ENCODE measurements at places on chromosomes 2 and 18. TPM values are rescaled to one million over a fixed set of nuclear protein-coding genes. Genes with fewer than 3 reads are reported as not detected.

TACR1 gene
- total RNA-seq, result not detected

- H3K27me3 ChIP-seq, result no peaks in the 10 kb centered on the region
- H3K27ac ChIP-seq, result no peak overlapping the region
- H3K4me1 ChIP-seq, result peaks cover 23% of the 10 kb centered on the region
- peaks cover 38% of the 10 kb centered on the region for H3K36me3 ChIP-seq
- H3K4me3 ChIP-seq, result no peak overlapping the region
- DNase-seq, result no peak
Measured at GRCh38 chr2:178426388-178426787, 24.6 kb downstream of the PRKRA start.

C2orf80 gene
- not detected for total RNA-seq

- no peak overlapping the region for H3K27ac ChIP-seq
- no peaks in the 10 kb centered on the region for H3K27me3 ChIP-seq
- no peaks in the 10 kb centered on the region for H3K4me1 ChIP-seq
- no peak overlapping the region for H3K4me3 ChIP-seq
Measured at GRCh38 chr18:26648509-26649192, 100.3 kb upstream of the KCTD1 start.

GRCh38 chr18:66438711-66439536, 165.0 kb downstream of the CDH19 start:
- no peak overlapping the region for H3K4me3 ChIP-seq
- H3K27ac ChIP-seq, result no peak overlapping the region
- DNase-seq, result no peak
- no peaks in the 10 kb centered on the region for H3K36me3 ChIP-seq
- no peaks in the 10 kb centered on the region for H3K4me1 ChIP-seq

DNA sequence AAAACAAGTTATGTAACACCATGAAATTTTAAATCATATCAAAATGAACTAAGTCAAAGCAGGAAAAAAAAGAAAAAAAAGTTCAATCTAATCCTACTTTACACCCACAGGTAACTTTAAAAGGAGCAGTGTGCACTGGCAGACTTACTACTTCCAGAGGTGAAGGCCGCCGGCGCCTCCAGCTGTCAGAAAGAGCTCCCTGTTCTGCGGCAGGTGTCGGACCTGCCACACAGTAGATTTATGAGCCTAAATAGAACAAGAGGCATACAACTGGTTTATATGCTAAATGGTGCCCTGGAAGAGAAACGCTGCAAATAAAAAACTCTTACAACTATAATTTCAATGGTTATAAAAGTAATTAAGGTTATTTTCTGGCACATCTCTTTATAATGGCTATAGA, 23.1 kb upstream of the PNO1 start:
- no peaks in the 10 kb centered on the region for H3K27me3 ChIP-seq
- H3K4me3 ChIP-seq, result no peak overlapping the region
- H3K27ac ChIP-seq, result no peak overlapping the region
- peaks cover 4% of the 10 kb centered on the region for H3K36me3 ChIP-seq

GRCh38 chr2:46333912-46334311, 36.7 kb downstream of the EPAS1 start:
- H3K27me3 ChIP-seq, result no peaks in the 10 kb centered on the region
- no peaks in the 10 kb centered on the region for H3K36me3 ChIP-seq
- no peak for DNase-seq
- peaks cover 12% of the 10 kb centered on the region for H3K4me1 ChIP-seq

GRCh38 chr2:6957910-6958615, 40.9 kb downstream of the RNF144A start:
- H3K27me3 ChIP-seq, result 0 out of 2 replicates have a peak, but pooled peaks cover 4% of the 10 kb centered on the region
- no peak overlapping the region for H3K27ac ChIP-seq
- no peaks in the 10 kb centered on the region for H3K36me3 ChIP-seq

PIEZO2 gene
- total RNA-seq, result 1.6 TPM

- H3K27me3 ChIP-seq, result no peaks in the 10 kb centered on the region
- no peak overlapping the region for H3K27ac ChIP-seq
- H3K36me3 ChIP-seq, result no peaks in the 10 kb centered on the region
Measured at GRCh38 chr2:64757126-64757525, 103.4 kb upstream of the SERTAD2 start.

GRCh38 chr18:25595274-25596060, 243.5 kb upstream of the ZNF521 start:
- H3K4me1 ChIP-seq, result no peaks in the 10 kb centered on the region
- no peaks in the 10 kb centered on the region for H3K27me3 ChIP-seq
- no peak overlapping the region for H3K27ac ChIP-seq
- no peaks in the 10 kb centered on the region for H3K36me3 ChIP-seq
- no peak overlapping the region for H3K4me3 ChIP-seq
- DNase-seq, result no peak

GRCh38 chr2:224658780-224659405, 57.3 kb downstream of the CCDC195 start:
- H3K27me3 ChIP-seq, result 0 out of 2 replicates have a peak, but pooled peaks cover 6% of the 10 kb centered on the region
- no peak for DNase-seq
- no peak overlapping the region for H3K27ac ChIP-seq
- H3K4me1 ChIP-seq, result no peaks in the 10 kb centered on the region
- H3K36me3 ChIP-seq, result no peaks in the 10 kb centered on the region
- H3K4me3 ChIP-seq, result no peak overlapping the region

DNA sequence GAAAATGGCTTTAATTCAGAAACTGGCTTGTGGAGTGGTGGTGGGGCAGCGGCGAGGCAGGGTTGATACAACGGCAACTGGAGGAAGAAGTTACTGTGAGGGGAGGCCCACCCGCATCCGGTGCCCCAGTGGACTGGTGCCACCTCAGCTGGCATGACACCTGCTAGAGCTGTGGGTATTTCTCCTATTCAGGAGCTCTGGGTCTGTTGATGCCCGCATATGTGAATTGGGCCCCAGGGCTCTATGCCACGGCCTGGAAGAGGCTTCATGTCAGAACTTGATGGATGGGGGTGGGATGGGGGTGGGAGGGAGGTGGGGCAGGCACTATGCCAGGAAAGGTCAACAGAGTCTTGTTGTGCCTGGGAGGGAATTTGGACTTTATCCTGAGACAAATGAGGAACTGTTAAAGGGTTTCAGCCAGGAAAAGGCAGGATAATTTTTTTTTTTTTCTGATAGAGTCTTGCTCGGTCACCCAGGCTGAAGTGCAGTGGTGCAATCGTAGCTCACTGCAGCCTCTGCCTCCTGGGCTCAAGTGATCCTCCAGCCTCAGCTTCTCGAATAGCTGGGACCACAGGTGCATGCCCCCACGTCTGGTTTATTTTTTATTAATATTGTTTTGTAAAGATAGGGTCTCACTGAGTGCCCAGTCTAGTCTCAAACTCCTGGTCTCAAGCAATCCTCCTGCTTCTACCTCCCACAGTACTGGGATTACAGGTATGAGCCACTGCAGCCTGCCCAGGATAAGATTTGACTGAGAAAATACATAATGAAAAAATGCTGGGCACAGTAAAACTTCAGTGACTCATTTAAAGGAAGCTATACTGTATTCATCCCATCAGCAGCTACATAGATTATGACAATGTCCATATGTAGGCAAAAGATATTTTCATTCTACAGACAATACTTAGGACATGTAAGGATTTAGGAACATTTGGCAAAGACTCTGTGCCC, 52.6 kb downstream of the SH2D6 start:
- H3K27me3 ChIP-seq, result no peaks in the 10 kb centered on the region
- no peaks in the 10 kb centered on the region for H3K36me3 ChIP-seq
- no peak for DNase-seq
- no peak overlapping the region for H3K27ac ChIP-seq

DNA sequence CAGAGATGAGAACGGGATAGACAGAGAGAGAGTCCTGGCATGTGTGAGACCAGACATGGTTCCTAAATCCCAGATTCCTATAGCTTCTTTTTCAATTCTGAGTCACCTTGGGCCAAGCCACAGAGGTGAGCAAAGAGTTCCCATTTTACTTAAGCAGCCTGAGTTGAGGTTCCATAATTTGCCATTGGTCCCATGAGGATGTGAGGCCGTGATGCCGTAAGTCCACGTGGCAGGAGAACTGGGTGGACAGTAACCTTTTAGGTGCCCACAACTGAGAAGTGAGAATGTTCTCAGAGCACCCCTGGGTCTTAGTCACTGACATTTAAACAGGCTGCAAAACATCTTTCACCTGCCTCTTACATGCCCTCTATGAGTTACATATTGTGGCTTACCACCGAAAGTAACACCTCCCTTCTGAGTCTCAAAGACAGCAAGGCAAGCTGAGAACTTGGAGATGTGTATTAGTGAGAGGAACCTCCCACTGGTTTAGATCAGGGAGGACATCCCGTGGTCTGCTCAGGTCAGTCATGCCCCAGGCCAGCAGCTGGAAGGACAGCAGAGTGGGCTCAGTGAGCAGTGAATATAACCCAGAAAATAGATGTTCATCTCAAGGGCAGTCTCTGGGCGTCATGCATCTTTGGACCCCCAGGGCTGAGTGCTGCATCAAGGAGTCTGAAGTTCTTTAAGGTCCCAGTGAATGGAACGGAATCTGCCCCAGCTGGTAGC, 127.9 kb upstream of the LGALSL start:
- no peak overlapping the region for H3K4me3 ChIP-seq
- DNase-seq, result no peak

DNA sequence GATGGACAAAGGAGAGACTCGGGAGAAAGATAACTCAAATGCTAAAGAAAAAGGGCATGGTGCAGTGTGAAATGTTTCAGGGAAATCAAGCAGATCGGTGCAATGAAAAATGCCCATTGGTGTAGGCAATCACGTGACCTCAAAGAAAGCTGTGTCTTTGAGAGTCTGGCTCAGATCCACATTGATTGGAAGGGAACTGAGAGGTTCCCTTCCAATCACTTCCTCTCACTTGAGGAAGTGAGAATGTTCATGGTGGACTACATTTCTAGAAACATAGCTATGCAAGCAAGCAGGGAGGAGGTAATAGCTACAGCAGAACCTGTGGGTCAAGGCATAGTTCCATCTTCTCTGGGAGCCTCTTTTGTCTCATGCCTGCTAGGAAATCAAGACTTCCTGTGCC, 187.4 kb downstream of the LPIN1 start:
- no peak for DNase-seq
- no peaks in the 10 kb centered on the region for H3K27me3 ChIP-seq
- H3K27ac ChIP-seq, result no peak overlapping the region
- no peak overlapping the region for H3K4me3 ChIP-seq
- H3K36me3 ChIP-seq, result no peaks in the 10 kb centered on the region

GRCh38 chr18:66316701-66317100, 287.2 kb downstream of the CDH19 start:
- H3K36me3 ChIP-seq, result no peaks in the 10 kb centered on the region
- no peak for DNase-seq
- H3K27me3 ChIP-seq, result no peaks in the 10 kb centered on the region

GRCh38 chr2:219508971-219509779, 5.1 kb upstream of the ASIC4 start:
- peaks cover 35% of the 10 kb centered on the region for H3K36me3 ChIP-seq
- peak overlapping the region; percentile 89 for H3K27ac ChIP-seq
- no peaks in the 10 kb centered on the region for H3K27me3 ChIP-seq
- H3K4me1 ChIP-seq, result peaks cover 92% of the 10 kb centered on the region
- no peak for DNase-seq
- no peak overlapping the region for H3K4me3 ChIP-seq

DNA sequence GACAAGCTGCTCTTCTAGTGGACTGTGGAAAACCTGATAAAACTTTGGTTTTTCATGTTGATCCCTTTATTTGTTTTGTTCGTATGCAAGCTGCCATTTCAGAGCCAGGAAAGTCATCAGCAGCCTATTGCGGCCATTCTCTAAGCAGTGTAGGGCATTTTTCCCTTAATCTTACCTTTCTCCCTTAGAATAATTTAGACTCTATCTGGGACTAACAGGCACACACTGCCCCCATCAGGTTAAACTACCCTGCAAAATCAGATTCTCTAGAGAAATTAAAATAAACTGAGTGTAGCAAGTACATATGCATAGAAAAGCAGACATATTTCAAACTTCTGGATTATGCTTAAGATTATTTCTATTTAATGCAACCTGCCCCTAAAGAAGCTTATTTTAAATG, 347.5 kb downstream of the METTL4 start:
- DNase-seq, result peak; percentile 29
- no peak overlapping the region for H3K4me3 ChIP-seq
- no peaks in the 10 kb centered on the region for H3K36me3 ChIP-seq
- no peaks in the 10 kb centered on the region for H3K27me3 ChIP-seq

DNA sequence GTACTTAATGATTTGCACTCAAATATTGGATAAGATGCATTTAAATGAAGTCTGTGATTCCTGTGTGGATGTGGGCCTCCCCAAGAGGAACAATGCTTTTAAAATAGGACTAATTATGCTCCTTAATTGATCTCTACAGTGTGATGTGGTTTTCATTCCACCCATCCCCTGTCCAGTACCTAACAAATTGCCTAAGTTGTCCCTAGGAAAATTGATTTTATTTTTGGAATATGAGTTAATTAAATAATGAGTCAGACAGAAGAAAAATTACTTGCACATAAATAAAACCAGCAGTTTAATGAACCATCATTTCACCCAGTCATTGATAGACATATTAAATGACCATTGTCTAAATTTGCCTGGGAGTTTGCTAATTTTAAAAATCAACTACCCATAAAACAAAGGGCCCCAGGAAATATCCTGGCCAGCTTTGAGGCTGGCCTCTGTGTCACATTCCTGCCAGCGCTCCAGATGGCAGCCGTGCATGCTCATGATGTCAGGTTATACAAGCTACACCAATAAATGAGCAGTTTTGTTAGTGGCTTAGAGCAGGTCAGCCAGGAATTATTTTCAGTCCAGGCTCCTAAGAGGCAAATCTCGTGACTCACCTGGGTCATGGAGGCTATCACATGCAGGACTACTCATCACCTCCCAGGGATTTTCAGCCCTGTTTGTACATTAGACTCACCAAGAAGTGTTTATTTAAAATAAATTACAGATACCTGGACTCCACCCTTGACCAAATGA, 31.9 kb downstream of the ABHD3 start:
- no peaks in the 10 kb centered on the region for H3K27me3 ChIP-seq
- no peak for DNase-seq
- H3K27ac ChIP-seq, result no peak overlapping the region
- peaks cover 2% of the 10 kb centered on the region for H3K36me3 ChIP-seq
- no peaks in the 10 kb centered on the region for H3K4me1 ChIP-seq

NEU2 gene
- total RNA-seq, result not detected

DNA sequence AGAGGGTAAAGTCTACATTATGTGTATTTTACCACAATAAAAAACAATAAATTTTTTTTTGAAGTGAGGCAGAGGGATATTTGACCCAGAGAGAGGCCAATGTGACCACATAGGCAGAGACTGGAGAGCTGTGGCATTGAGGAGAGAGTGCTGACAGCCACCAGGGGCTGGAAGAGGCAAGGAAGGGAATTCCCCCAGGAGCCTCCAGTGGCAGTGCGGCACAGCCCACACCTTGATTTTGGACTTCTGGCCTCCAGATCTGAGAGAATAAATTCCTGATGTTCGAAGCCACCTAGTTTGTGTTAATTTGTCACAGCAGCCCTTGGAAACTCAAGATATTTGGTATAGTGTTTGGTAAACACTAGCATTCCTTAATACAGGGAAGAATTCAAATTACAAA, 22.7 kb downstream of the ANKRD29 start:
- H3K4me3 ChIP-seq, result no peak overlapping the region
- no peak for DNase-seq

PSMA8 gene
- total RNA-seq, result not detected

ACVR1C gene
- total RNA-seq, result 0.58 TPM

DNA sequence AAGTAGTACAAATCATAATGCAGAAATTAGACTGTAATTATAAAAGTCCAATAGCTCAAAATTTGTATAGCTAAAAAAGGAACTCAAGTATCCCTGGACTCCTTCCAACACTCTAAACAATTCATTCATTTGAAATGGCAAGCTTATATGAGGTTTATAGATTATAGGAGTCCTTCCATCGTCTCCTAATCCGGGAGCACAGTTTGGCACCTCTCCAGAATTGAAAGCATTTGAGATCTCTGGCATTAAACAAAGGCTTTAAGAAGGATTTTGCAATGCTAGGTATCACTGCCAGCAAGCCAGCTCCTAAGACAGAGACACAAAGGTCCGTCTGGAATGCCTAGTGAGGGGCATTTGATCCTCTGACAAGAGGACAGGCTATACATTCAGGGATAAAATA, 90.9 kb downstream of the ACVR1 start:
- no peak for DNase-seq
- no peak overlapping the region for H3K27ac ChIP-seq
- H3K4me3 ChIP-seq, result no peak overlapping the region
